ENCODE measurements at places on chromosomes 12 and 14.

GRCh38 chr12:55707219-55707671, 459 bp downstream of the ITGA7 start:
- no peak for DNase-seq

GRCh38 chr12:70309348-70309747, 56.7 kb upstream of the KCNMB4 start:
- no peak for DNase-seq

GRCh38 chr12:132456944-132457495, 32.9 kb upstream of the FBRSL1 start:
- no peak for DNase-seq

GRCh38 chr12:120814203-120814902, 88.7 kb downstream of the ACADS start:
- DNase-seq, result no peak

- peak; percentile 51 for DNase-seq
These were observed 28.8 kb downstream of the HOXC4 start for GRCh38 chr12:54082397-54082892.
